ENCODE measurements at places on chromosomes 3 and 15.

- DNase-seq, result no peak
Observed at GRCh38 chr3:190883141-190883540, 20.6 kb upstream of the GMNC start.

- peak; percentile 66 for DNase-seq
Observed at GRCh38 chr15:68819495-68820294, 1.0 kb downstream of the ANP32A start.

DNA sequence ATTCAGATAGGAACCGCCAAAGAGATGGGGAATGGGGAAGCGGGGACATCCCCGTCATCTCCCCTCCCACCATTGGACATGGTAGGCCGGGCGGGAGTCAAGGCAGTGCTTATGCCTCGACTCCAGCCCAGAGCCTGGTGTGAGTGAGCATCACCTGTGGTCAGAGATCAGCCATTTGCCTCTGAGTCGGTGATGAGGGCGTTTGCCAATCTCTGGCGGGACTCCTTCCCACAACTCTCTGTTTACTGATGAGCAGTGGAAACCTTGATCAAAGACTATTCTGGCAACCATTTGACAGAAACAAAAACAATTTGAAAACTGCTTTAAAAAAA is 63.9 kb upstream of the HES1 start:
- no peak for DNase-seq

DNA sequence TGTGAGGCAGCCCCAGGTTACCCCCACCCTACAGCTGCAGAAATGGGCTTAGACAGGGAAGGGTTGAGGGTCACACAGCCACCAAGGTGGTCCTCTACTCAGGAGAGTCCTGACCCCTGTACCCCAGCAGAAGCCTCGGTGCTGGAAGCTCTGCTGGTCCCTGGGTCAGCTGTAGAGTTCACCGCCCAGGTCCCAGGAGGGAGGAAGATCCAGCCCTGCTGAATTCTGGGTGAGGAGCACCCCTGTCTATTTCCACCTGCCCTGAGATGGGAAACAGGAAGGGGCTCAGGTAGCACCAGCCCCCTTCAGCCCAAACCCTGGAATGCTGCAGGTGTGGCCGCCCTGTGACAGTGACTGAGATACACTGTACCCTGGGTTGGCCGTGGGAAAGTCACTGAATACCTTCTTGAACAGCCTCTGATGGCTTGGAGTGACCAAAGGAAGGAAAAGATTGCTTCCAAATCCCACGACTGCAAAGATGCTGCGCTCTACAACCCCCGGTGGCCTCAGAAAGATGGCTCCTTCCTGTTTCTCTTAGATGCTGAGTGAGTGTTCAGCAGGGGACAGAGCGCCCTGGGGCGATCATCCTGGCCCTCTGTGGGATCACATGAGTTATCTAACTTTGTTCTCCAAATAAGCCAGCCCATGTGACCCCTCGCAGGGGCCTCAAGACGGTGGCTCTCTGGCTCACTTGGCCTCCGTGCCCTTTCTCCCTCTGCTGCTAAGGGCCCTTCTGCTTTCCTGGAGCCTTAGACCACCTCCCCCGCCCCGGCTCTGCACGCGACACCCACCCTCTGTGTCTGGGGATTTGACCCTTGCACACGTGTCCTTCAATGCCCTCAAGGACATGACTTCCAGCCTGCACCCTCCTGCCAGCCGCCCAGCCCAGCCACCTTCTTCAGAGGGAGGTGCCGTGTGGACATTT is 141.9 kb downstream of the NSMCE3 start:
- no peak for DNase-seq

GRCh38 chr3:21718161-21718765 is 32.7 kb downstream of the ZNF385D start:
- no peak for DNase-seq

DNA sequence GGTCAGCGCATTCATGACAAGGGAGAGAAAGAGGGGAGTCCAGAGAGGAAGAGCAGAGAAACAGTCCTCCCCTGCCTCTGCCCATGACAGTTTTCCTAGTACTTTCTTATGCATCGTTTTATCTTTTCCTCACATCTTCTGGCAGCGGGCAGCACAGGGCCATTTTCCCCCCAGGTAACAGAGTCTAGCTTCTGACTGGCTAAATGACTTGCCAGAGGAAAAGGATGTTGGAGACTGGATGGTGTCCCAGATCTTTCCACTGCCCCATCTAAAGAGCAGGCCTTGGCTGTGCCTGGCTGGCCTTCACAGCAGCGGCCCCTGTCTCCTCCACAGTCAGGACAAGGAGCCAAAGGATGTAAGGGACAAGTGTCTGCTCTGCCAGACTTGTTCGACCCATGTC is 59.3 kb downstream of the CTDSPL start:
- DNase-seq, result no peak

DNA sequence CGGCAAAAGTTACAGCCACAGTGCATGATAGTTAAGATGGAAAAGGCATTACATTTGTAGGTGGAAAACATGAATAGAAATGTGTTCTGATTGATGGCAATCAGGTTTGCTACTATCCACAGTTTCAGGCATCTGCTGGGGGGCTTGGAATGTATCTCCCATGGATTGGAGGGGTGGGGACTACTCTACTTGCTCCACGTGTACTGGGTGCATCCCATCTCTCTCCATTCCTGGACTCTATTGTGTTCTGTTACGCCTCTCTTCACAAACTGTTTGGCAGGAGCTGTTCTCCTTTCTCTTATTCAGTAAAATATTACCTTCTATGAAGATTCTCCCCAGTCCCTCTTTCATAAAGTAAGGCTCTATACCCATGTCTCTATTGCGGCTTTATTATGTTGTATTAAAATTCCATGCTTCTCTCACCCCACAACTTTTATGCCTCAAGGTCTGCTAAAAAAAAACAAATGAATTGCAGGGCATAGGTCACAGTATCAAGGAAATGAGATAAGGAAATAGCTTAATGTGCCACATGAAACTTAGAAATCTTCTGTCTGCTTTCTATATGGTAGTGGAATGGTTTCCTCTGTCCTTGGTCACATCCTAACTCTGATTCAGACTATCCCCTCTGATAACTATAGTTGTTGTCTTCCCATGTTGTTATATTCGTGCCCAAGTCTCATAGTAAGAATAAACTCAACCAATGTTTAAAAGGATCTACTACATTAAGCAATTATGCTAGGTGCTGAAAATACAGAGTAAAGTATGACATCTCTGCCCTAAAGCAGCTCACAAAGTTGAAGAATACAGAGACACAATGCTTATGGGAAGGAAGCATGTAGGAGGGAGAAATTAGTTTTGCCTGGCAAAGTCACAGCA is 43.2 kb downstream of the LRRFIP2 start:
- no peak for DNase-seq

DNA sequence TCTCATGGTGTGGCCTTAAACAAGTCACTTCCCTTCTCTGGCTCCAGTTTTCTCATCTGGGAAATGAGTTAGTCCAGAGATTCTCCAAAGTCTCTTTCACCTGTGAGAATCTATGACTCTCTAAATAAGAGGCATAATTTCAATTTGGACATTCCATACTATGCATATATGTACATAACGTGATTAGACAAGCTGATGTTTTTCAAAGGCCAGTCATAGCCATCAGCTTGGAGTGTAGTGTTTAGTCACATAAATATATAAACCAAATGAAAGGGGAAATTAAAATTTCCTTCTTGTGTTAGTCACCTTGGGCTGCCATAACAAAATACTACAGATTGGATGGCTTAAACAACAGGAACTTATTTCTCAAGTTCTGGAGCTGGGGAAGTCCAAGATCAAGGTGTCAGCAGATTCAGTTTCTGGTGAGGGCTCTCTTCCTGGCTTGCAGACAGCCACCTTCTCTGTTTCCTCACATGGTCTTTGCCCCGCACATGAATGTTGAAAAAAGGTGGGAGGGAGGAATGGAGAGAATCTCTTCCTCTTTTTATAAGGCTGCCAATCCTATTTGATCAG is 19.4 kb downstream of the TMEM41A start:
- no peak for DNase-seq

GRCh38 chr15:62105266-62105665 is 38.5 kb downstream of the C2CD4A start:
- no peak for DNase-seq

DNA sequence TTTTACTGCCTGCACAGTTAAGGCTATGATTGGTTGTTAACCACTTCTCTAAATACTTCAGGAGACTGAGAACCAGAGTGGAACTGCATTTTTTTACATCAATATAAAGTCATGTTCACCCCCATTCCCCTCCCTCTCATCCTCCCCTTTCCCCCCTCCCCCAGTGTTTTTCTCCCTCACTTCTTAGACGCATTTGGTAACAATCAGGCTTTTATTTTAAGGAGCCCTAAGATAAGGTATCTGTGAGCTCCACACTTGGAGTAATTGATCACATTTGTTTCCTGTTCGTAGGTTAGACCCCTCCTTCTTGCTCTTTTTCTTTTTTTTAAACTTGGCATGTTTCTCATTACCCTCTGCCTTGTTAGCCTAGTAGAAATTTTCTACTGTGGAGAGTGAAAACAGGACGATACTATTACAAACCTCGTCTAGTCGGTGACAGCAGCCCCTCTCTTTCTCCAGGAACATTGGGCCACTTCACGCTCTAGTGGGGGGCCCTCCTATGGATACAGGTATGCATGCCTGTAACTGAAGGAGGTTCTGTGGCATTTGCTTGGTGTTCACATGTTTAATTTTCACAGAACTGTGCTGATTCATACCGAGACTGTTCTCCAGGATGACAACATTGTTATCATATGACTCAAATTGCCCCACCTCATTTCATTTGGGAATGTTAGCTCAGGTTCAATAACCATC is 314.4 kb downstream of the MECOM start:
- no peak for DNase-seq

DNA sequence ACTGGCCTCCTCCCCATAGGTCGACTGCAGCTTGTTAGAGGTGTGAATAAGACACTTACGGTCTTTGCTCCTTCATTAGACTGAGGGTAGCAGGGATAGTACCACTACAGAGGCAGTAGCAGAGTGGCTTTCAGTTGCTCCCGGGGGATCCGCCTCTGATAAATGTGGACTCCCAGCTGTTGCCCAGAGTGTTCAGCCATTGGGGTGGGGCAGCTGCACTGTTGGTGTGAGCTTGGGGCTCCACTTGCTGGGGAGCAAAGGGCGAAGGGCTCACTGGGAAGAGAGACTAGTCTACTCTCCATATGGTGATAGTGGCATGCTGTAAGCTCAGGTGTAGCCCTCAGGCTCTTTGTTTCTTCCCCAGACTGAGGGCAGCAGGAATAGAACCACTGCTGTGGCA is 239.1 kb downstream of the LRRN1 start:
- DNase-seq, result no peak

DNA sequence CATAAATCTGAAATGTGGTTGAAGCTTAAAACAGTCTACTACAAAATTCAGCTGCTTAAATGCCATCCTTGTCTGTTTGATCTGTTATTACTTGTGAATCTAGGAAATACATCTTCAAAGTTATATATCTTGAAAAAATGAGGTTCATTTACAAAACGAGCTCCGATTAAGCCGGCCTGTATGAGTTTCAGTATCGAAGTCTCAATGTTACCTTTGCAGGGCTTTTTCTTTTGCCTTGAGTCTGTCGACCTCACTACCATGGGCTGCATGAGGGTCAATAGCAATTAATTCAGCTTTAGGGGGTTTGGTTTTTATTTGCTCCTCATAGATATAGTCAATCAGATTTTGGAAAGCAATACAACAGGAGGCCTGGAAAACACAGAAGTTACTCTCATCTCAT is 23.2 kb downstream of the ERICH6 start:
- no peak for DNase-seq

DNA sequence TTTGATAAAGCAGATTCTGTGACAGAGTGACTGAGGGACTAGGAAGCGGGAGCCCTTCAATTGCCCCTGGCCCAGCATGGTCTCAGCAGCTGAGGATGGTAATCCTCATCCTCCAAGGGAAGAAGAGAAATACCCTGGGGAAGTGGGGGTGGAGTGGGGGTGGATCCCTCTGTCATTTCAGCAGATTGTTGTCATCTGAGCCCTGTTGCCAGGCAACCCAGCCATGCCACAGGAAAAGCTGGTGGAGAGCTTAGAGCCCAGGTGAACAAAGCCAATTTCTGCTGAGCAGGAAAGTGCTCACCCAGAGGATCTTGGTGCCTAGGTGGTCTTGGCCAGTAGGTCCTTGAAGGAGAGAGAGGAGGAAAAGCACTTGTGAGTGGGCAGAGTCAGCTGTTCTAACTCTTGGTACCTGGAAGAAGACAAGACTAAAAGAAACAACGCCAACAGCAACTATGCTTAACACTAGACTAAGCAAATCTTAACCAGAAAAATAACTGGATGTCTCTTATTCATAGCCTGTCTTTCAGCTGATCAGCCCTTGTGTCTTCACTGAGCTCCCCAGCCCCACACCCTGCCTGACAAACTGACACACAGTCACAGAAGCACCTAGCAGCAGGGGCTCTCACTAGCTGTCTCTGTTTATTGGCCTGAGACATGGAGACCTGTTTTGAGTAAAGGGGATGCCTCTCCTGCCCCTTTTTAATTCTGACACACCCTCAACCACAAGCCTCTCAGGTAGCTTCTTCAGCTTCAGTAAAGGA is 40.1 kb upstream of the DCLK3 start:
- no peak for DNase-seq

GRCh38 chr15:31477851-31478701 is 151.4 kb downstream of the KLF13 start:
- no peak for DNase-seq

- DNase-seq, result no peak
Observed at GRCh38 chr3:126307591-126308393, 49.4 kb downstream of the KLF15 start.

GRCh38 chr3:26989037-26989436 is 366.5 kb downstream of the LRRC3B start:
- no peak for DNase-seq

DNA sequence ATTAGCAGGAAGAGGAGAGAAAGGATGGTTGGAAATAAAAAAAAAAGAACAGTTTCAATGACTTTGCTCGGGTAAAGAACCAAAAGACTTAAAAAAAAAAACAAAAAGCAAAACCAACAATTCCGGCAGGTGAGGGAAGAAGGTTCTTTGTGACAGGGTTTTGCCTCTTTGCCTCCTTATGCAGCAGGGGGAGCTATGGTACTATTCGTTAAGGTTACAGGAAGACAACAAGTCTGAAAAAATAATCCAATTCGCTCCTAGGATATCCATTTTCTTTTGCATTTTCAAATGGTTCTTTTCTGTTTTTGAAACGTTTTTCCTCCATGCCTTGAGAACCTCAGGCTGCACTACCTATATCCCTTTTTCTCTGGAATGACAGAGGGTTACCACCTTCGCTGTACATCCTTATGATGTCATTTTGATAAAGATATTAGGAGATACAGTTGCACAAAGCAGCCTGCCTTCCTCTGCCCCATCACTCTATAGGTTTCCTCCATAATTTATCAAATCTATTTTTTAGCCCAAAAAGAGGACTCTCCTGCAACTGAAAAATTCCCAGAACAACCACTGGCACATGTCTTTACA is 55.0 kb downstream of the CFAP20DC start:
- peak; percentile 51 for DNase-seq
